NCI-H774 (cell line): ENCODE measurements at places on chromosomes 11 and 22.

GRCh38 chr11:14182833-14183364, 176.1 kb downstream of the RRAS2 start:
- no peak for DNase-seq

GRCh38 chr22:33887173-33887572, 33.1 kb downstream of the LARGE1 start:
- no peak for DNase-seq

DNA sequence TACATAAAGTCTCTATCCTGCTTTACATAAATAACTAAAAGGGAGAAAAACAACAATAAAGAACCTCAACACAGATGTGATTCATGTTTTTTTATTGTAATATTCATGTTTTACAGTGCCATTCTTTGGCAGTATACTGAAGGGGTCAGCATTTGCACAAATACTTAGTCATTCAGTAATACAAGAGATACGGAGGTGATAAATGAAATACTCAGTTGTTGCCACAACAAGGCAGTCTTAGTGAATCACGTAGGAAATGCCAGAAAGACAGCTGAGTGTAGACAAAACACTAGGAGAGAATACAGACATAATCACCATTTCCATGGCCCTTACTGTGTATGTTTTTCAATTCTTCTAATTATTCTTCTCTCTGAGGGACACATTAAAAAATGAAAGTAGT, 910.4 kb downstream of the METTL15 start:
- DNase-seq = no peak

DNA sequence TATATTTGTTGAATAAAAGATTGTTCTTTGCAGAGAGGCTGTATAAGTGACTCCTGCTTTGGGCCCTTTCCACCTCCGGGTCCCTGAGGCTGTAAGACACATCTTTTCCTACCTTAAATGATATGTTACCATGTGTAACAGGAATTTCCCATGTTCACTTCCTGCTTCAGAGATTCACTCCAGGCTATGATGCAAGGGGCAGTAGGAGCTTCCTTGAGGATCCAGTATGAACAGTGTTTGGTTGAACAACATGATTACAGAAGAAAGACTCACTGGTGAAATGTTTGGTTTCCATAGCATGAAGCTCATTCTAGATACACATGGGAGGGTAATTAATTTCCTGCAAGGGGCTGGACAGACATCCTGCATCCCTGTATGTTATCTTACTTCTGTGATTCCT, 25.6 kb upstream of the ZDHHC13 start:
- DNase-seq = no peak

GRCh38 chr11:124663861-124664260, 9.7 kb downstream of the SIAE start:
- no peak for DNase-seq

GRCh38 chr11:27619039-27619574, 81.1 kb downstream of the BDNF start:
- no peak for DNase-seq

GRCh38 chr11:95968585-95968984, 44.7 kb upstream of the MTMR2 start:
- DNase-seq = no peak

- DNase-seq = no peak
Measured at GRCh38 chr11:107736546-107736945, 24.7 kb upstream of the SLN start.

DNA sequence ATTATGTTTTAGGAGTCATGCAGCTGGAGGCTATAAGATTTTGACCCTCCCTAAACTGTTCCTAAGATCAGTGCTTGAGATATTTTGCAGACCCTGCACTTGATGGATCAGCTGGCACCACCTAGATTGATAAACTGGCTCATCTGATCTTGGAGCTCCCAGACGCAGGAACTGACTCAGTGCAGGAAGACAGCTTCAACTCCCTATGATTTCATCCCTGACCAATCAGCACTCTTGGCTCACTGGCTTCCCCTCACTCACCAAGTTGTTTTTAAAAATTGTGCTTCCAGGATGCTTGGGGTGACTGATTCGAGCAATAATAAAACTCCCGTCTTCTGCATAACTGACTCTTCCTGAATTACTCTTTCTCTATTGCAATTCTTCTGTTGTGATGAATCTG, 637.5 kb upstream of the FAT3 start:
- DNase-seq = no peak

GRCh38 chr11:32918427-32918826, 25.8 kb downstream of the QSER1 start:
- no peak for DNase-seq

DNA sequence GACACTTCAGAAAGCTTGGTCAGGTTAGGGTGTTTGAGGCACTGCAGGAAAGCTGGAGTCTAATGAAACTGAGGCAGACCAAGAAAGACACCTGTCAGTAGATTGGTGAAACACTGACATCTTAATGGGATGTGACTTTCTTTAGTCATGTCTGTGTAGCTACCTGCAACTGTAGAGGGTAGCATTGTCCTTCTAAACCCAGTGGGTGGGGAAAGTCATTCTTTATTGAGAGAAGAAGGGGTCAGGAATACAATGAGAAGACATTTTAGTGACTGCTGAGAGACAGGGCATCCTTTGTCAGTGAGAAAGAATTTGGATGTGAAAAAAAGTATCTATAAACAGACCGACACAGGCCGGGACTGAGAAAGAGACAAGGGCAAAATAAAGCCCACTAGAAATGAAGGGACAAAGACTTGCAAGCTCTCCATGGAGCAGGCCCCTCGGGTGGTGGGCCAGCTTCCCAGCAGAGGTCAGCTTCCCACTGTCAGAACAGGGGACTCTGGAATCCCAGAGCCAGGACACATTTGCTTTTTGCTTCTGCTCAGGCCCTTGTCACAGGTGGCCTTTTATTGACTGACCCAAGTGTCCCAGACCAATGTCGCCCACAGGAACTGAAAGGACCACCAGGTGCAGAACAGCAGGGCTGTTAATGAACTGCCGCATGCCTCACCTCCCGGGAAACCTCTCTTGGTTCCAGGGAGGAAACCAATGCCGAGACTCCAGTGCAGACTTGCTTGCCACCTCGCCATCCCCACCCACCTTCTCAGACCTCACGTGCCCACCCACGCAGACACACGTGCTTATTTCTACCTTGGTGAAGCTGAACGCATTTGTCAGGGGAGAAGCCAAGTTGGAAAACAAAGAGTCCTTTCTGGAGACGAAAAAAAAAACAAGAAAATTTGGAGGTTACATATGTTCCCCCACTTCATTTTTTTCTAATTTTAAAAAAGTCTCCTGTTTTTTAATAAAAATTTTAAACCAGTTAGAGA, 212.8 kb downstream of the TENM4 start:
- no peak for DNase-seq

GRCh38 chr11:3894128-3894731, 38.8 kb downstream of the STIM1 start:
- no peak for DNase-seq

DNA sequence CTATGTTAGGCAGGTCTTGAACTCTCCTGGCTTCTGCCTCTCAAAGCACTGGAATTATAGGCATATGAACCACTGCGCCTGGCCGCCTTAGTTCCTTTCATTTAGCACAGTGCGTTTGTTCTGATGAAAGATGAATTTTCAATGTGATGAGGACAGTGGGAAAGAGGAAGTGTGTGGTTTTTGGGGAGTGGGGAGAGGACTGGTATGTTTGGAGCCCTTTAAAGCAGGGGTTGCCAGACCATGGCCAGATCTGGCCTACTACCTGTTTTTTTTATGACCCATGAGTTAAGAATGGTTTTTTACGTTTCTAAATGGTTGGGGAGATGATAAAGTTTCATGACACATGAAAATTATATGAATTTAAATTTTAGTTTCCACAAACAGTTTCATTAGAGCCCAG, 12.5 kb downstream of the ATXN10 start:
- no peak for DNase-seq

DNA sequence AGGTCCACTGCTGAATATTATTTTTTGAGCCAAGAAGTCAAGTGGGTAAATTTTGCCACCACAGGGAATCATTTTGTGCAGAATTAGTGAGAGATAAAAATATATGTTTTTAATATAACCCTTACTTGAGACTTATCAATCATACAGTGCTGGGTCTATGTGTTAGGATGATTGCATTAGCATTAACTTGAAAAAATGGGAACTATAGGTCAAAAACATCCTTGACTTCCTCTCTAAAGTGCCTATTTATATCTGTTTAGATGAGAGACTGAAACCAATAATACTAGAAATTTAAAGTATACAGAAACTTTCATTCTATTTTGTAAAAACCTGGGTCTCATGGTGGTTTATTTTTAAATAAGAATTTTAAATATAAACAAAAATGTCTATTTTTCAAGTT, 65.1 kb upstream of the CARD18 start:
- DNase-seq = no peak

GRCh38 chr11:128232588-128232987, 354.8 kb downstream of the ETS1 start:
- no peak for DNase-seq

DNA sequence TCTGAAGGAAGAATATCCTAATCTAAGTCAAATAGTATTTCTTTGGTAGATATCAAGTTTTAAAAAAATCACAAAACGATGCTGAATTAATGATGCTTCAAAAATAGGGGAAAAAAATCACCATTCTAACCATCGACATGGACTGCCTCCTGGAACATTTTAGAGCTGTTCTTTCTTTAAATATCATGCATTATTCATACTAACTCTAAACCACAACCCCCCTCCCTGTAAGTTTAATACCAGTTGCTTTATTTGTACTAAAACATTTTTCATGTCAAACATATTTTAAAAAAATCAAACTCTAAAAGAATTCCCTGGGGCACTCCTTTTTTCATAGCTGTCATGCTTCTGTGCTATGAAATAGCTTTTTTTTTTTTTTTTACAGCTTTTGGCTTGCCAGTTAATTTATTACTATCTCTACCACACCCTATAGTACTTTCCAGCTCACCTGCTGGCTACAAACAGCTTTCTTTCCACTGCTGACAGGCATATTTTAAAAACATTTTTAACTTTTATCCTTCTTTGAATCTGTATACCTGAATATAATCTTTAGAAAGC, 256.9 kb downstream of the SOX6 start:
- DNase-seq = no peak

GRCh38 chr22:50081426-50082196, 3.6 kb downstream of the MLC1 start:
- no peak for DNase-seq

DNA sequence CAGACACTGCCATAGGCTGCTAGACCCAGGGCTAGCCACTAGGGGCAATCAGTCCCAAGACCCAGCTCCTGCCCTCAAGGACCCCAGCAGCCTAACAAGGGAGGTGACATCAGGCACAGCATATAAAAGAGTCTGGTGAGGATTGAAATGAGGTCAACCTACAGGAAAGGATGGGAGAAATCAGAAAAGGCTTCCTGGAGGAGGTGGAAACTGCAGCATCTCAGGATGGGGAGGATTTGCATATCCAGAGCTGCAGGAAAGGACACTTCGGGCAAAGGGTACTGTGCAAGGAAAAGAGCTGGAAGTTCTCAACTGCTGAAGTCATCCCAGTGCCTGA, 2.9 kb upstream of the ARFGAP2 start:
- no peak for DNase-seq

DNA sequence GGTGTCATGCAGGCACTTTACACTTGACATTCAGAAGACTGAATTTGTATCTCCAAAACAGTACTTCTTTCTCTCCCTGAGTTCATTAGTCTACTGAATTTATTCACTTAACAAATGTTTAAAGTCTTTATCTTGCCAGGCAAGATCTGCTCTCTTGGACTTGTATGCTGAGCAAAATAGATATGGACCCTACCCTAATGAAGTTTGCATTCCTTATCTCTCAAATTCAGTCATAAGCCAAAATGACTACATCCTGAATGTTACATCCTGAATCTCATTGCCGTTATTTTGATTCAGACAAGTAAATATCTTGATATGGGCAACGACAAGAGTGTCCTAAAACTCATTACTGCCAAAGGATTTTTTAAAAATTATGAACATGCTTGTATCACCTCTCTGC, 29.7 kb downstream of the FAR1 start:
- no peak for DNase-seq

- DNase-seq = no peak
Measured at GRCh38 chr22:20194681-20195593, 44.1 kb upstream of the CCDC188 start.

- DNase-seq = no peak
Measured at GRCh38 chr11:36404831-36405230, 105.2 kb downstream of the TRAF6 start.

DNA sequence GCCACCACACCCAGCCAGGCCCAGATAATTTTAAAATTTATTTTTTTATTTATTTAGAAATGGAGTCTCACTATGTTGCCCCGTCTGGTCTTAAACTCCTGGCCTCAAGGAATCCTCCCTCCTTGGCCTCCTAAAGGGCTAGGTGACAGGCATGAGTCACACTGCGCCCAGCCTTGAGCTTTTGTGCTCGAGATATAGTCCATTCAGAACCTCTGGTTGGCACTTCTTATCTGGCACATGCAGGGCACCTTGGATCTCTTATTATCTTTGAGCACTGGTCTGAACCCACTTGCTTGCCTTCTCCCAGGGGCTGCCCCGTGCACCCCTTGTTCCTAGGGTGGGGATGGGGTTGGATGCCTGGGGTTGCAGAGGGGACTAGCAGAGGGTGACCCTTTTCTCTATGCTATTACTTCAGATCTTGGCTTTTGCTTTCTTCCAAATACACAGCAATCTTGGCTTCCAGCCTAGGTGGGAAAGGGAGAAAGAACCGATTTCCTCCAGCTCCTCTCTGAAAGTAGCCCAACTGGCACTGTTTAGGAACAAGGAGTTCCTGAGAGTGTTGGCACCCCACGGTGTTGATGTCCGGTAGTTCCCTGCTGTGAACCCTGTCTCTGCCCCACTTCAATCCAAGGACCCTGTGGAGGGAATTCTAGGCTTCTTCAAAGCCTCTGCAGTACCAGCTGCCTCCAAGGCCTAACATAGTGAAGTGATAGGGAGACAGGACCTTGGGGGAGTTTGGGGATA, 1.3 kb upstream of the SLC3A2 start:
- DNase-seq = no peak

DNA sequence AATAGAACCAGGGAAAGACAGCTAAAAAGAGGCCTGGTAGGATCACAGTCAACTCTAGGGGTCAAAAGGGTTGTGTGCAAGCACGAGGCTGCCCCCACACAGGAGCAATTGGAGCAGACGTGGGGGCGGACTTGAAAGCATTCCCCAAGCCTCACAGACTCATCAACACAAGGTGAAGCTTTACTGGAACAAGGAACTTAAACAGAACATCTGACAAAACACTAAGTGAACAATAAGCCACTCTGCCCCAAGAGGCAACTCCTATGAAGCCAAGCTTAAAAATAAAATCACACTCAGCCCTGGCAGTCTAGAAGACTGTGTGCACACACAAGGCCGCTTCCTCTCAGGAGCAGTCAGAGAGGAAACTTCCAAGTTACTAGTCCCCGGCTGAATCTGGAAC, 32.2 kb upstream of the TEAD1 start:
- no peak for DNase-seq

- DNase-seq = no peak
Measured at GRCh38 chr11:23997356-23997755, 499.5 kb upstream of the LUZP2 start.

- no peak for DNase-seq
Measured at GRCh38 chr22:46082633-46083032, 67.7 kb upstream of the PPARA start.

DNA sequence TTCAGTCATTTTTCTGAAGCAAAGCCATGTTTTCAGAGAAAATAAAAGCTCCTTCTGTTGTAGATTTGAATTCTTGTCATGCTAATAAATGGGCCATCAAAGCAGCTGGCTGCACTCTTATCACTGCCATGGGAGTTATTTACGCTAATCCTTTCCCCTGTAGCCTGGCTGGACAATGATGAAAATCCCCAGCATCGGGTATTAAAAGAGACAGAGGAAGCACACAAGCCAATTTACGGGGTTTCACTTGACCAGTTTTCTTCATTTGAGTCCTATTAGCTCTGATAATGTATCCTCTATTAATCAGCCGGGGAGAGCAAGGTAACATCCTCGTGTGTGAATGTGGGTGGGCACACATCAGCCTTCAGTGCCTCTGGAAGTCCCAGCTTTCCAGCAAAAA, 470.2 kb upstream of the API5 start:
- no peak for DNase-seq
